ENCODE measurements at places on chromosomes 6 and 20.

GRCh38 chr6:41695825-41696224 is 39.6 kb downstream of the TFEB start:
- DNase-seq: no peak

- no peak for DNase-seq
Measured at GRCh38 chr6:134880487-134881190, 69.3 kb downstream of the ALDH8A1 start.

- DNase-seq: no peak
Measured at GRCh38 chr6:26161322-26161721, 74.1 kb downstream of the HFE start.

- no peak for DNase-seq
Measured at GRCh38 chr6:119454714-119455113, 105.2 kb upstream of the MAN1A1 start.

GRCh38 chr6:2773449-2773848 is 8.3 kb downstream of the WRNIP1 start:
- DNase-seq: no peak

DNA sequence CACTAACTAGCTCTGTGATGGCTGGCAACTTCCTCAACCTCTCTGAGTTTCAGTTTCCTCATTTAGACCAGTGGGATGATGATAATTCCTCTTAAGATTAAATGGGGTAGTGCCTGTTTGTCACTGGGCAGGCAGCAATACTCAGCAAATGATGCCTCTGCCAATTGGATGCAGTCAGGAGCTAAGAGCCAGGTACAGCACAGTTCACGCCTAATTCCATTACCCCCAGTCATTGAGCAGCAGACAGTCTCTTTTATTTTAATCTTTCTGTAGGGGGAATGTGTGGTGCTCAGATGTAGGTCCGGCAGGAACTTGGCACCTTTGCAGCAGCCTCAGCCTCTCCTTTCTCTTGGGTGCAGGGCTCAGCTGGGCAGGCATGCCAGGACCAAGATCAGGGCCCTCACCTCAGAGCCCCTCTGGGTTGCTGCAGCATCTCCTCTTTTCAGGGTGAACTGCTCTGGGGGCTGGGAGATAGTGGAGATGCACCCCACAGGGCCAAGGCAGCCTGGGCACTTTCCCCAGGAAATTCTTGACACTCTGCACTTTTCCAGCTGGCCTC is 243.8 kb downstream of the LRFN2 start:
- no peak for DNase-seq

DNA sequence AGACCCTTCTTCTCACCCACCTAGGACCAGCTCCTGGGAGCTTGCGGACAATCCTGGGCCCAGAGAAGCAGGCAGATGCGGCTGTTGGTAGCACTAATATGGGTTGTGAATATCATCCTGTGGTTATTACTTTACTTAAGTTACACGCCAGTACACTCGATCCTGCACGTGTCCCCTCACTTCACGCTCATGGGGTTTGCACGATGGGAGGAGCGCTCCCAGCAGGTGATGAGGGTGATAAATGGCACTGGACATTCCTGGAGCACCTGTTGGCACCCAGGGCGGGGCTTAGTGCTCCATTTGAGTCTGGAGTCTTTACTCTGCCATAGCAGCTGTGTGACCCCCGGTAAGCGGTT is 335.1 kb downstream of the PREX1 start:
- DNase-seq: no peak

- no peak for DNase-seq
Measured at GRCh38 chr6:6470123-6470522, 118.4 kb upstream of the LY86 start.

DNA sequence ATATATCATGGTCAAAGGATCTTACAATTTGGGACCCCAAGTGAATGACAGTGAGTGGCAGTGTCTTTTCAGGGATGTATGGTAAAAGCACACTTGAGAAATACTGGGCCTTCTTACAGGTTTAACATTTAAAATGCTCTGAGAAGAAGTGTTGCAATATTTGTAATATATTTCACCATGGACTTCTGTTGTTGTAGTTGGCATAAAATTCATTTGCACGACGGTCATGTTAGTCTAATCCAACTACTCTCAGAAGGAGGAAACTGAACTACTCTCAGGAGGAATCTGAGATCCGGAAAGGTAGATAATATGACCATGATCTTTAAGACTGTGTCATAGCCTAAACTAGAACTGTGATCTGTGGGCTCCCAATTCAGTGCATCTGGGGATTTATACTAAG is 700.1 kb downstream of the HDGFL1 start:
- no peak for DNase-seq

- peak; percentile 33 for DNase-seq
Measured at GRCh38 chr6:32854376-32855178, 585 bp downstream of the PSMB9 start.

DNA sequence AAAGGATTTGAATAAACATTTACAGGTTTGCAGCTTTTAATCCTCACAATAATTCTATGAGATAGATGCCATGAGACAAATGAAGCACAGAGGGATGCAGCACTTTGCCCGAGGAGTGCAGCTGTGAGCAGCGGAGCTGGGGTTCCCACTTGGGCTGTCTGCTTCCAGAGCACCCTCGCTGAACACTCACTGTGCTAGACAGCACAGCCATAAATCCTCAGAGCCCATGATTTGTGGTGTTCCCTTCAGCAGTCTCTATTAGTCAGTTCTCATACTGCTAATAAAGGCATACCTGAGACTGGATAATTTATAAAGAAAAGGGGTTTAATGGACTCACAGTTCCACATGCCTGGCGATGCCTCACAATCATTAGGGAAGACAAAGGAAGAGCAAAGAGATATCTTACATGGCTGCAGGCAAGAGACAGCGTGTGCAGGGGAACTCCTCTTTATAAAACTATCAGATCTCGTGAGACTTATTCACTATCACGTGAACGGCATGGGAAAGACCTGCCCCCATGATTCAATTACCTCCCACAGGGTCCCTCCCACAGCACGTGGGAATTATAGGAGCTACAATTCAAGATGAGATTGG is 25.3 kb upstream of the CTAGE9 start:
- DNase-seq: no peak

- no peak for DNase-seq
Measured at GRCh38 chr20:51164731-51165130, 141.8 kb upstream of the KCNG1 start.

- DNase-seq: no peak
Measured at GRCh38 chr6:15042938-15043337, 202.9 kb upstream of the JARID2 start.

- no peak for DNase-seq
Measured at GRCh38 chr6:119116712-119117281, 38.3 kb upstream of the FAM184A start.

GRCh38 chr20:9493803-9494202 is 20.6 kb upstream of the LAMP5 start:
- DNase-seq: no peak

DNA sequence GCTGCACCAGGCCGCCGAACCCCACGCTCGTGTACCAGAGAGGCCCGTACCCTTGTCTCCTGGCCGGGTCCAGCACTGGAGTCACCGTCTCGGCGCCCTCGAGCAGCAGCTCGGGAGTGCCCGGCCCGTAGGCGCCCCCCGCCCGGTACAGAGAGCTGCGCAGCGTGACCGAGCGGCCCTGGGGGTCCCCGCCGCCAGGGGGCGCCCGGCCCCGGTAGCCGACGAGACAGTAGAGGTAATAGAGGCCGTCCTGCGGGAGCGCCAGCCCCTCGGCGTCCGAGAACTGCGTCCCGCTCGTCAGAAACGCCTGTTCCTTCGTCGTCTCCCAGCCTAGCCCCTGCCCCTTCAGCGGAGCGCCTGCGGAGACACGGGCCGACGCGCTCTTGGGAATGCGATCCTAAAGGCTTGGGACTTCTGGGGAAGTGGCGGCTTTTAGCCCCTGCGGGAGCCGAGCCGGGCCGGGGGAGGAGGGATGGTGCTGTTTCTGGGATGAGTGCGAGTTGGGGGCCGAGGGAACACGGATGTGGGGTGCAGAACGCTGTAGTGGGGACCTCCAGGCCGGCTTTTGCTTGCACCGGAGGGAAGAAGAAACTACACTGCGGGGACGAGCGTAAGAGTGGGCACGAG is 1.3 kb downstream of the LTB start:
- DNase-seq: peak; percentile 86

DNA sequence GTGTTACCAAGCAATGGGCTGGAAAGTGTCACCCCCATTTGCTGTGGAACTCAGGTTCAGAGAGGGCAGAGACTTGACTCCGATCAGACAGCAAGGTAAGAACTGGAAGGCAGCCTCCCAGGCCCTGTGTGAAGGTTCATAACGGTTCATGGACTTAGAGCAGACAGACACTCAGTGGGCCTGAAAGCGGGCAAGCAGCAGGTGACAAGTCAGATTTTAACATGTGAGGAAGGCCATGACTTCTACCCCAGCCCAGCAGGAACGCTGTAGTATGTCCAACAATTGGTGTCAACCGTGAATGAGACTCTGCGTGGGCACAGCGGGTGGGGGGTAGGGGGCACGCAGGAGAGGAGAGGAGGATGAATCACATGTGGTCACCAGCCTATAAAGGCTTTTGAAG is 217.6 kb upstream of the SNX9 start:
- DNase-seq: no peak

GRCh38 chr6:99618649-99619408 is 12.2 kb downstream of the PRDM13 start:
- DNase-seq: no peak

DNA sequence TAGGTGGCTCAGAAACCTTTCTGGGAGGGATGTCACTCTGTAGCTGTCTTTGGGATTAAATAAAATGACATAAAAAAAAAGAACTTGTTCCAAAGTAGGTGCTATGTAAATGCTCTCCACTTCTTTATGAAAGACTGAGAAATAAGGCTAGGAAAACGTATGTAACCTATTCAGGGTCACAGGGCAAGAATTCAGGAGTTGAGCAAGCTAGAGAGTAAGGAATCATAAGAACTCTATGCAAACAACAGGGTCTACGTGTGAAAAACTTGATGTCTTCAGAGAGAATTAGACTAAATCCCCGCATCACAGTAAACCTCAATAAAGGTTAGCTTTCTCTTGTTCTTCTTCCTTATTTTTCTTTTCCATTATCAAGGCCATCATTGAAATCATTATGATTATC is 59.2 kb downstream of the LAMA4 start:
- DNase-seq: no peak

- no peak for DNase-seq
Measured at GRCh38 chr6:81938014-81938856, 185.8 kb upstream of the TENT5A start.

DNA sequence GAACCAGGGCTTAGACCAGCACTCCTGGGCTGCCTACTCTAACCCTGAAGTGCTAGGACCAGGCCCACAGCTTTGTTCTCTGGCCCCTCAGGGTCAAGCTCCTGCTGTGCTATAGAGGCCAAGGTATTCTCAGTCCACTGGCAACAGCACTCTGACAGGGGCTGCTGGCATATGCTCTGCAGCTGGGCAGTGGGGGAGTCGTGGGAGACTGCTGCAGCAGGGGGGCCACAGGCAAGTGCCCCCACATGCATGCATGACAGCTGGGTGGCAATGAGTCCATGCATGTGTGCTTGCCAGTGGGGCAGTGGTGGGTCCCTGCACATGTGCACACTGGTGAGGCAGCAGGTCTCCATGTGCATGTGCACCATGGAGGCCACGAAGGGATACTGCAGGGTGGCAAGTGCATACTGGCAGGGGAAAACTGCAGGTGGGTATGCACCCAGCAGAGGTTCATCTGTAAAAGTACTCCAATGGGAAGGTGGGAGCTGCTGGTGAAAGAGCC is 364.9 kb upstream of the IRAK1BP1 start:
- DNase-seq: no peak

- DNase-seq: no peak
Measured at GRCh38 chr6:96809119-96809518, 28.2 kb downstream of the GPR63 start.

DNA sequence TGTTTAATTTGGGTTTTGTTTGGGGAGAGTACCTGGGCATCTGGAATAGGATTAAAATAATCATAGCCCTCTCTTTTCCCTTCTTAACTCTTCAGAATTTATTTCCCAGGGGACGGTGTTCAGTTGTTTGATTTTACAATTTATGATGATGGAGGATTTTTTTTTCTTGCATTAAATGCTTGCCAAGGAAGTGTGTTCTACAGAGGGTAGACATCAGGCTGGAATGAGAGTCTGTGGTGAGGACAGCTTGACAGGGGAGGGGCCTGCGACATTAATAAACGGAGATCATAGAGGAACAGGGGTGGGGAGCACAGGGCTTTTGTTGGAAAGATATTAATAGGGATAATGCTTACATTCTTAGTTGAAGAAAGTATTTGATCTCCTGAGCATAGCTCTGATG is 297.5 kb downstream of the CLIC5 start:
- DNase-seq: no peak

- DNase-seq: no peak
Measured at GRCh38 chr20:45355209-45356084, 7.2 kb upstream of the SDC4 start.

DNA sequence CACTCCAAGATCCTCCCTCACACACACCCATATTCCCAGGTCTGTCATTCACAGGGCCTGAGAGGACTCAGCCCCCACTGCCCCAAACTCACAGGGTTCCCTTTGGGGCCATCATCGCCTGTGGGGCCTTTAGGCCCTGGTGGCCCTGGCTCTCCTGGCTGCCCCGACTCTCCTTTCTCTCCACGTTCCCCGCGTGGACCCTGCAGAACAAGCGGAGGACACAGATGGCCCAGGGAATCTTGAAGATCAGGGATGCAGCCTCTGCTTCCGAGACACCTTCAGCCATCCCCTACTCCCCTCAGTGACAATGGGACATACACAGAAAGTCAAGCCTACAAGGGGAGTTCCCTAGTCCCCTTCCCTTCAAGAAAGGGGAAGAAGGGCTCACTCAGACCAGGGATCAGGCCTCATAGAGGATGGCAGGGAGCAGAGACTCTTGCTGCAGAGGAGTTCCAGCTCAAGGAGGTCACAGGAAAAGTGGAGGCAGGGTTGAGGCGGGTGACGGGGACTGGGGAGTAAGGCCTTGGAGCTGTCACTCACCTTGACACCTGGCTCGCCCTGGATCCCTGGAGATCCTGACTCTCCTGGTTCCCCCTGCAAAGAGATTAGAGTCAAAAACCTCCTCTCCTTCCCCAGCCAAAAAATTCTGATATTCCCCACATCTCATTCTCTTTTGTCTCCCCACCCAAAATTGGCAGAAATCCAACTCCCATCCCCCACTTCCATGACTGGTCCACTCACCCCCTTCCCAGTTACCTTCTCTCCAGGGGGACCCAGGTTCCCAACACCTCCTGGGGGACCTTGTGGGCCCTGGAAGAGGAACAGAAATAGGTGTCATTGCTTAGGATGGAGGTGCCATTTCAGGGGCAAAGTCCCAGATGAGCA is 22.7 kb downstream of the COL11A2 start:
- no peak for DNase-seq

DNA sequence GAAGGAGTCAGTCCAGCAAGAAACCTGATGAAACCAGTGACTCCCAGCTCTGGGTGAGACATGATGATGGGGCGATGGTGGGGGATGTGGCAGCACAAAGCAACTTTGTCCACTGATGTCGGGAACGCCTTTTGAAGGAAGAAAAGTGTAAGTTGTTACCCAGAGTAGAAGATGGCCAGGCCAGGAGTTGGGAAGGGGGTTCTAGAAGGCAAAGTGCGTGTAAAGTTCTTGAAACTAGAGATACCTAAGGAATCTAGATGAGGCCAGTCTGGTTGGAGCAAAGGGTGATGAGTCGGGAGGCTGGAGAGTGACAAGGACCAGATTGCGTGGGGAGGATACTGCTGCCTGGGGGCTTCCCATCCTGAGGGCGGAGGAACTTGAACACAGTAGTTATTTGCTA is 117.0 kb downstream of the PHACTR3 start:
- DNase-seq: no peak

GRCh38 chr6:32288426-32288825 is 64.6 kb upstream of the NOTCH4 start:
- DNase-seq: no peak

All from GDM1 (cell line).